ENCODE measurements at places on chromosomes 16 and 17.
A peak's percentile ranks its signal among the peaks of the same experiment; 100 is the strongest.

- DNase-seq: peak; percentile 64
Measured at GRCh38 chr16:4693956-4694641, 737 bp downstream of the NUDT16L1 start.

- DNase-seq: no peak
Measured at GRCh38 chr16:13402601-13403000, 501.2 kb downstream of the SHISA9 start.

DNA sequence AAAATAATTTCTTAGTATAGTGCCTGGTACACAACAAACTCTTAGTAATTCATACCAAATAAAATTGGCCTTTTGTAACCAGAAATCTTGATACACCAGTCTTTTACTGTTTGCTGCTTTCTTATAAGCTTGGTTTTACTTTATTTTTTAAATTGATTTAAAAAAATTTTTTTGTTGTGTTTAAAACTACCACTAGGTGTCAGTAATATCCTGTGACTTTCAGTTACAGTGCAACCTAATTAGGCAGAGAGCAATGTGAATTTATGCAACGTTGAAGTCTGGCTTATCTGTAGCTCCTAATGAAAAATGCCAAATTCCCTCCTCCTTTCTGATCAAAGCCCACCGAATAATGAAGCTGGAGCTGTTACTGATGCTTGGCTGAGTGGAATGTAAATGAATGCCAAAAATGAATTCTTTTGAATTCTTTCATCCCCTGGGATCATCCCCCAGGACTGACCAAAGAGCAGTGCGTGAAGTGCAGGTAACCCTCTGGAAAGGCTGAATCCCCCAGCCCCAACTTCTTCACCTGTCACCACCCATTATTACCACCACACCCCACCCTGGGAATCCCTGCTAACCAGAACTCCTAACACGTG, 3.8 kb downstream of the ERCC4 start:
- DNase-seq: peak; percentile 24

DNA sequence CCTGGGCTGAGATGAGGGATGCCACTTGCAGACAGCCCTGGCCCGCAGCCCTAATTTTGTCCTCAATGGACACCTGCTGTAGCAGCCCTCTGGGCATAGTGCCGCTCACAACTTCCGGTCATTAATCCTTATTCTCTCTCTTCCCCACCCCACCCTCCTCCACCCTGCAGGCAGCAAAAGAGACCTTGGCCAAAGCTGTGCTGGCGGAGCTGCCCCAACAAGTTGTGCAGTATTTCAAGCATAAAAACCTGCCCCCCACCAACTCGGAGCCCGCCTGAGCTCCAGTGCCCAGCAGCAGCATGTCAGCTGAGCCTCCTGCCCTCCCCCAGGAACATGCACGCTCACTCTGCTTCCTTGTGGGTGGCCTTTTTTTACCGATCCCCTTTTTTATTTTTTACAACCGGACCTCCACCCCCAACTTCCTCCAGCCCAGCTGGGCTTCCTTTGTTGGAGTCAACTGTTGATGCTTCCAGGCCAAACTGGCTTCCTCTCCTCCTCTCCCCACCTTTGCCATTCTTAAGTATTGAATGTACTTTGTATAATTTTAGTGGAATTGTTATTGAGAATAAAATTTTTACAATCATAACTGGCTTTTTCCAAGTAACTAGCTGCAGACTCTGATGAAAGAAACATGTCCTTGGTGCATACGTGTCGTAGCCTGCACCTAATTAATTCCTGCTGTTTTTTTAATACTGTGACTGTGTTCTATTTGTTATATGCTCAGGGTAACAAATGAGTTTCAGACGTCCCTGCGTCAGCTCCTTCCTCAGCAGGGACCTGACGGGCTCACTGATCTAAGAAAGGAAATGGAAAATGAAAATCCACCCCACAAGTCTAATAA, 38.2 kb downstream of the PSME3IP1 start:
- DNase-seq: no peak

DNA sequence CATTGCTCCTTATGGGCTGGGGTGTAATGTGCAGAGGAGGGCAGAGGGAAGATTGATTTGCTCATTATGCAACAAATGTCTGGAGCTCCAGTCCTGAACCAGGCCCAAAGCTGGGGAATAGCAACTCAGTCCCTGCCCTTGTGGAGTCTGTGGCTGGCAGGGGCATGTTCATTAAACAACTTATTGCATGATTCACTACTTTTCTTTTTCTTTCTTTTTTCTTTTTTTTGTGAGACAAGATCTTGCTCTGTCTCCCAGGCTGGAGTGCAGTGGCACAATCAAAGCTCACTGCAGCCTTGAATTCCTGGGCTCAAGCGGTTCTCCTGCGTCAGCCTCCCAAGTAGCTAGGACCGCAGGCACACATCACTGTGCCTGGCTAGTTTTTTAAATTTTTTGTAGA, 23.1 kb downstream of the MSI2 start:
- no peak for DNase-seq

DNA sequence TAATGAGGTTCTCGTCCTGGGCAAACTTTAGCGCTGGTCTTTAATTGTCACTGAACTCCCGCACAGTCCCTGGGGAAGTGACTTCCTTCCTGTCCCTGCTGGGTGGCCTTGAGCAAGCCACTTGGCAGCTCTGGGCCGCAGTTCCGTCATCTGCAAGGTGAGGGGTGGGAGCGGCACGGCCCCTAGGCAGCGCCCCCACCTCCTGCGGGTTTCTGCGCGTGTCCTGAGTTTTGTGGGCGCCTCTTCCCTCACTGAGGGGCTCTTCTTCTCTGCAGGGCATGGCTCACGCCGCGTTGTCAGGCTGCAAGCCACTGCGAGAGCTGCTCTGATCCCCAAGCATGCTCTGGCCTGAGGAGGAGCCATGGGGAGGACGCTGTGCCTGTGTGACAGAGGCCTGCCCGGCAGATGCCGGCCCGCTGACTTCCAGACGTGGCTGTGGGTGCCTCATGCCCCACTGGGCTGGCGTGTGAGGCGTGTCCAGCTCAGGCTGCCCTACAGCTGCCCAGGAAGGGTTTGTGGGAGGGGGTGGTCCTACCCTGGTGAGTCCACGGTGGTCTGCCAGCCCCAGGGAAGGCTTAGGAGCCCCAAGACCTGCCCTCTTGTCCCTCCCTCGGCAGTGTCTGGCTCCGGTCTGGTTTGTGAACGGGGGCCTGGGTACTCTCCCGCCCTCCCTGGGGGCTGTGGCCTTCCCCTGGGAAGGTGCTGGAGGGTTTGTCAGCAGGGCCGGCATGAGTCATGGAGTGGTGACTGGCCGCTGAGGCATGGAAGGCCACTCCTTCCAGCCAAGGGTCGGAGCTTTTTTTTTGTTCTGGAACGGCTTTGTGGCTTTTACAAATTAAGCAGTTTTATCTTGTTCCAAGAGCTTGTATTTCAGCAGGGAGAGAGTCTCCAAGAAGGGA, 182.0 kb downstream of the SEC14L1 start:
- peak; percentile 64 for DNase-seq

- DNase-seq: no peak
Measured at GRCh38 chr16:57799600-57800199, 2.6 kb downstream of the KIFC3 start.

DNA sequence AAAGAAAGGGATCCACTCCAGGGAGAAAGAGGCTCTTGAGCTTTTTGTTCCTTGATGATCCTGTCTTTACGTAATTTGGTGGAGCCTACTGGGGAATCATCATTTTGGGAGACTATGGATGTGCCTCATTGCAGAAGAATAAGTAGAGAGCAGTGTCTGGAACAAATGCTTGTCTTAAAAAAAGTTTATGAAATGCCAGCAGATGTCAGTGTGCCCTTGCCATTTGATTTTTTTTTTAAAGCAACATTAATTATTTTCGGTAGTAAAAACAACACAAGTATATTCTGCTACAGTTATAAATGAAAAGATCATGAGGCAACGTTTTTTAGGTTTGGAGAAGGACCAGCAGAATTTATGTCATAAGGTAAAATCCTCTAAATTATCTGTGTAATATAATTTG, 934.8 kb upstream of the EEF2KMT start:
- DNase-seq: no peak

DNA sequence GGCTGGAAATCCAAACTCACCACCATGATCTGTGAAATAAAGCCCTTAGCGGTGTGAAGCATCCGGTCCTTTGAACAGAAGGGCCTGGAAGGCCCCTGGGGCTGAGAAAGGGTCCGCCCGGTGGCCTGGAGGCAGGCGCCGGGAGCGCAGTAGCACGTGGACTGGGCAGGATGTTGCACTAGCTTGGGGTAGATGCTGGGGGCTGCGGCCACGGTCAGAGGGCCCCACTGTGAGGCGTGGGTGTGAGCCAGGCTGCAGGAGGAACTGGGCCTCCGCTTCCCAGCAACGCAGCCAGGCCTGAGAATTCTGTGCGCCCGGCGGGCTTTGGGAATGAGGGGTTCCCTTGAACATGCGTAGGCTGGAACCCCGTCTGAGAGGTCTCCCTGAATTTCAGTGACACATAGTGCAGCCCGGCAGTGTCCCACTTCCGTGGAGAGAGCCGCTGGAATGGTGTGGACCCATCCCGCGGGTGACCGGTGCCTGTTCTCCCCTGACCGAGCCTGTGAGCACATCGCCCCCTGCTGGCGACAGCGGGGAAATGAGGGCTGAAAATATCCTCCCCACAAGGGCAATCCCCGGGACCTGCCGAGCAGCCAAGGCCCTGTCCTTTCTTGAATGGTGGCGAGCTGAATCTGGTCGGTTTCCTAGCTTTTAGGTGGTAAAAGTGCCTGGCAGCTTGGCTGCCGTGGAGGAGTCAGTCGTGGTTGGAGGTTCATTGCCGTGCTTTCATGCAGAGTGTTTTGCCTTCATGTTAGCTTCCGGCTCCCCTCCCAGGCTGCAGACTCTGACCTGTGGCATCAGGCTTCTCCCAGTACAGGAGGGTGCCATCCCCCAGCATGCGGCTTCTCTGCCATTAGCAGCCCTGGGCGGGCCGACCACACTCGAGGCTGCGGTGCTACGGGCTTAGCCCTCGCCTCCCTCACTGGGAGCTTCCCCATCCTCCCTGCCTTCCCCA, 43.8 kb downstream of the DNAJA2 start:
- peak; percentile 77 for DNase-seq

- DNase-seq: peak; percentile 89
Measured at GRCh38 chr17:76547183-76547641, 7.4 kb downstream of the PRCD start.

GRCh38 chr17:53635444-53635843, 187.3 kb upstream of the KIF2B start:
- DNase-seq: no peak

- no peak for DNase-seq
Measured at GRCh38 chr17:62931101-62931500, 34.9 kb upstream of the TANC2 start.

DNA sequence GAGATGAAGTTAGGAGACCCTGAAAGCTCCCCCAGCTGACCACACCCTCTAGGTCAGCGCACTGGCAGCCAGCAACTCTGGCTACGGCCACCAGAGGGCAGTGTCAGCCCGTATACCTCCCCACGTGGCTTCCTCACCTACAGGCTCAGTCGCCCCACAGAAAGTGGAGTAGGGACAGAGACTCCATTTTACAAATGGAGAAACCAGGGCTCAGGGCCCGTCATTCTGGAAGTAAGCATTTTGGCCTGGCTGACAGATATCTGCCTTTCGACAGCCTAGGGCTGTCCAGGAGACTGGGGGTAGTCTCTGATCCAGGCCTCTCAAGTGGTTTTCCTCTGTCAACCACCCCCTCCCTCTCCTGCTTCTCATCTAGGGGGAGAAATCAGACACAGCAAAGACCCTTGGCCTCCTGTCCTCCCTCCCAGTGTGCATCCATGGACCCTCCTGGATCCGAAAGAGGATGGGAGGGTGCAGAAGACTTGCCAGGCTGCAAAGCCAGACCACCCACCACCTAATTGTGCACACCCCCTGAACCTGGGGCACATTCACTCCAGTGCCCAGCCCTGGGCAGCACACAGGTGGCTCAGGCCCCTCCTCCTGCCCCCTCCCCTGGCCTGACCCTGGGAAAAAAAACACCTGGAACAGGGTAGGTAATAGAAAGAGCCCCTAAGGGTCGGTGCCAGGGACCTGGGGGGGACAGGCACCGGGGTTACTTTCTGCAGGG, 3.8 kb upstream of the HAP1 start:
- DNase-seq: peak; percentile 98

- DNase-seq: no peak
Measured at GRCh38 chr16:71707199-71707598, 17.3 kb downstream of the PHLPP2 start.

- DNase-seq: no peak
Measured at GRCh38 chr17:33192951-33193911, 99.9 kb downstream of the ASIC2 start.

GRCh38 chr16:1036726-1037393, 35.7 kb upstream of the SSTR5 start:
- DNase-seq: no peak

- no peak for DNase-seq
Measured at GRCh38 chr17:48996722-48997102, 473 bp upstream of the IGF2BP1 start.

GRCh38 chr16:13441675-13442074, 478.3 kb upstream of the ERCC4 start:
- no peak for DNase-seq

- no peak for DNase-seq
Measured at GRCh38 chr17:19407601-19408345, 3.3 kb upstream of the RNF112 start.

DNA sequence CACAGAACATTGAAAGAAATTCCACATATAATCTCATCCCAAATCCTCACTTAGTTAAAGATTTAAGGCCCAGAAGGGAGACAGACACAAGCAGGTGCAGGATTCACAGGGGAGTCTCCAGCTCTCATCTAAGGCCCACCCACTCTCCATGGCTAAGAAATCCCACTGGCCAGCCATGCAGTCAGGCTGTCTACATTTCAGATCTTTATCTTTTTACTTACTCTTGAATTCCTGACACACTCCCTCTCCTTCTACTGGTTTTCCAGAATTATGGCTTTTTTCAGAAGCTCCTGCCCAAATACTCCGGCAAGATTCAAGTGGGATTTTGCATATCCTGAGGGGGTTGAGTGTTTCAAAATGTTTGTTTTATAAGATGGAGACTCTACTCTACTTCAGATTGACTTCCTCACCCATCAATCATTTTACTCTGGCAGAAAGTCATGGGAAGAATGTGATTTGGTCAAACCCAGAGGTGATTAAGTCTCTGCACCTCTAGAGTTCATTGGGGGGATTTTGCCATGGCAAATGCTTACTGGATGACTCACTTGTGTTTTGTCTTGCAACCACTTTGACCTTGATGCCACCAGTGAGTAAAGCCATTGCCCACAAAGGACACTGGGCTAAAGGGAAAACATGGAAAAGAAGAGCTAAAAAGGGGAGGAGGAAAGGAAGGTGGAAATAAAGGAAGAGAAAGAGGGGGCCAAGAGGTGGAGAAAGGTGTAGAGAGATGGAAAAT, 688.8 kb upstream of the SALL1 start:
- no peak for DNase-seq

DNA sequence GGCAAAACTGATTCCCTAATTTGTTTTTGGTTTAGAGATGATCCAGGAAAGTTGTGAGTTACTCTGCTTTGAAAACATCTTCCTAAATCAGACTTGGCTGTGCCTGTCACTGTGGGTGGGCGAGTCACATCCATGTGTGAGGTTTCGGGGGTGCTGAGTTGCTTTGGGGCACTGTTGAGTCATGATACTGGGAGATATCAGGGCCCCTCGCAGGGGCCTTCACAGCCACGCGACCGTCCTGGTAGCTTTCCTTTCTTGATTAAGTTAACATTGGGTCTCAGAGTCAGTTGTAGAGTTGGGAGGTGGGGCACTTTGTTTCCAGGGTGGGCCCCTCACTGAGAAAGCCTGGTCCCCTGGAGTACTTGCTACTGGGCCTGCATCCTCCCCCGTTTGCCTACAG, 58.3 kb upstream of the LGALS9 start:
- DNase-seq: no peak
